ENCODE measurements at places on chromosomes 3 and 15. TPM values are rescaled to one million over a fixed set of nuclear protein-coding genes. Genes with fewer than 3 reads are reported as not detected.

- no peak for DNase-seq
Measured at GRCh38 chr3:42172047-42172654, 81.0 kb downstream of the TRAK1 start.

DNA sequence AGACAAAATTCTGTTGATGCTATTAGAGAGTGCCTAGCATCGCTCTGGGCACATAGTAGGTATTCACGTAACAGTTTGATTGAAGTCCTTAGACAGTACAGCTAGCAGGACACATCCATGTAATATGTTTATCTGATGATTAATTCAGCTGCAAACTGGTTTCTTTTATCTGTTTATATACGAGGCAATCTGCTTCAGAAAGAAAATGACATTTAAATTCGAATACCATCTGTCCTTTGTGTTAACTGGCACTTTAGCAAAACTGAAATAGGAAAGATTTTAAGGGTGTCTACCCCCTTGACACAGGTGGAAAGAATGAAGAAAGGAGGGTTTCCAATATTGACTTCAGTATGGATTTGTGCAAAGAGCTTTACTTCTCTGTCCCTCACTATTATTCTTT is 192.5 kb downstream of the MFSD1 start:
- DNase-seq = no peak

DNA sequence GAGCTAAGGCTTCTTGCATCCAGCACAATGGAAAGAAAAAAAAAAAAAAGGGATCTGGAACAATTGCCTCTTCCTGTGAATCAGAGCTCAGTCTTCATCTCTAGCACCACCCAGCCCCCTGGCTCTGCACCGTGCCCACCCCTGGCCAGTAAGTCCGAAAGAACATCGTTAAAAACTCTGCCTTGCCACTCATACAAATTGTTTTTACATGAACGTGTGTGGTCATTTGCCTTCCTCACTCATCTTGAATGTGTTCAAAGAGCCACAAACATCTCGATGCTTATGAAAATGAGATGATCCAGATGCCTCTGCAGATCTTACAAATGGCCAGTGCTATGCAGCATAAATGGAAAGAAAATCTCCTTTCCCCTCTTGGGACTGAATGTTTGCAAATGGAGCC is 400.0 kb upstream of the PPP2R3A start:
- DNase-seq = no peak

DNA sequence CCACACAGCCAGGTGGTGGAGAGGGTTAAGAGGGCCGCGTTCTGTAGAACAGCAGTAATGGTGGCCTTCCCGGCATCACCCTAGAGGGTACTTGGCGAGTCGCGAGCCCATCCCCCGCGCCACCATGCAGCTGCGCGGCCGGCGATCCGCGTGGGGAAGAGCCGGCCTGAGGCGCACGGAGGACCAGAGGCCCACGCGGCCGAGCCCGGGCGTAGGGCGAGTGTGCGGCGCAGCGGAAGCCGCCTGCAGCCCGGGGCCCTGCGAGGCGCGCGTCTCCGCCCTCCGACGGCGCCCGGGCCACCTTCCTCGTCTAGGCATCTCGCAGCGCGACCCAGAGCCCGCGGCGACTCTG is 423 bp downstream of the TKT start:
- DNase-seq = peak; percentile 68

DNA sequence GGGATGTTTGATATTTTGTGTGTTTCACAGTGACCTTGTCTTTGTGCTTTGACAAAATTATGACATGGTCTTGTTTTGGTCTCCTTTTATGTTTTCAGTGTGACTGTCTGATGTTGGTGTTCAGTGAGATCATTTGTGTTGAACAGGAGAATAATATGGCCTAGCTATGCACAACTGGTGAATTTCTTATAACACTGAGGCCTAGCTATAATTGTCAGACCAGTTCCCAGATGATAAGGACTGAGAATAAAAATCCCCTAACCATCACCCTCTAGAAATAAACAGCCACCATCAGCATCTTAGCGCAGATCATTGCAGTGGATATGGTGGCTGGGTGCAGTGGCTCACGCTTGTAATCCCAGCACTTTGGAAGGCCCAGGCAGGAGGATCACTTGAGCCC is 66.8 kb upstream of the LIMD1 start:
- DNase-seq = no peak

DNA sequence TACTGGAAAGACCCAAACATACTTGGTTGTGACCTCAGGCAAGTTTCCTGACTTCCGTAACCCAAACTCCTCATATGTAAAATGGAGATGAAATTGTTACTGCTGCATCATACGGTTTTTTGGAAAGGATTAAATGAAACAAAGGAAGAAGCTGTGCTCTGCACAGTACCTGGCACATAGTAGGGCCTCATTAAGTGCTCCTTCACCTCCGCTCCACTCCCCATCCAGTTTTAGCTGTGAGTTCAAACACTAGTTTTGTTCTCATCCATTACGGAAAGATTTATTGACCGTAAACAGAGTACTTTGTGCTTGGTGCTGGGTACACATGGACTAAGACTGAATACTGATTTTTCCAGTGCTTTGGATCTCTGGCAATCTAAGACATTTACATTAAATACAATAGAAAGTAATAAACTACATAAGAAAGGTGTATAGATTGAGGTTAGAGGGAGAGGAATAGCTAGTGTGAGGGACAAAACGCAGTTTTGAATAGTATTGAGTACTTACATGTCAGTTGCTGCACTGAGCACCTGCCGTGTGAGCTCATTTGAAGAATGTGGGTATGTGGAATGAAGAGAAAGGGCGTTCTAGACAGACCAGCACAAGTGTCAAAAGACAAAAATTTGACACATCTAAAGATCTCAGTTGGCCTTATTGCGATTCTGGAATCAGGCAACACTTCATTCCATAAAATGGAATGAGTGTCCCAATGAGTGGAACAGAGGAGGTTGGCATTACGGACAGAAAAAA is 594 bp upstream of the ICE2 start:
- no peak for DNase-seq

GRCh38 chr15:55784286-55784685 is 41.3 kb upstream of the PRTG start:
- DNase-seq = no peak

GRCh38 chr3:16113704-16114103 is 60.8 kb upstream of the GALNT15 start:
- no peak for DNase-seq

- no peak for DNase-seq
Measured at GRCh38 chr3:122665226-122665786, 15.3 kb upstream of the PARP14 start.

GRCh38 chr15:92909136-92909781 is 9.1 kb downstream of the CHD2 start:
- DNase-seq = no peak

DNA sequence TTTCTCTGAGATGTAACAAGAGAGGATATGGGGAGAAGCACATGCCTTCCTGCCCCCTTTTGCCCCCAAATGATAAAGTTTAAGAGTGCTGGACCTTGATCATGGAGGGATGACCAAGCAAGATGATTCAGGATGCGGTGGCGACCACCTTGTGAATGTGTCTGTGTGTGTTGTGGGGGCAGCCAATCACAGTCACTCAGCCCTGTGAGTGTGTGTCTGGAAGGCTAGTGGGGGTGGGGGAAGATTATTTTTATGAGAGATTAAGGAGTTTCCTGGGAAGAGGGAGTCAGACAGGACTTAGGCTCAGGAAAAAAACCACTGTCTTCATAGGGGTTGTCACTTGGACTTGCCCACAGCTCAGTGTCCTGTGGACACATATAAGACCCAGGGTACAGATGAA is 57.8 kb upstream of the KY start:
- DNase-seq = no peak

DNA sequence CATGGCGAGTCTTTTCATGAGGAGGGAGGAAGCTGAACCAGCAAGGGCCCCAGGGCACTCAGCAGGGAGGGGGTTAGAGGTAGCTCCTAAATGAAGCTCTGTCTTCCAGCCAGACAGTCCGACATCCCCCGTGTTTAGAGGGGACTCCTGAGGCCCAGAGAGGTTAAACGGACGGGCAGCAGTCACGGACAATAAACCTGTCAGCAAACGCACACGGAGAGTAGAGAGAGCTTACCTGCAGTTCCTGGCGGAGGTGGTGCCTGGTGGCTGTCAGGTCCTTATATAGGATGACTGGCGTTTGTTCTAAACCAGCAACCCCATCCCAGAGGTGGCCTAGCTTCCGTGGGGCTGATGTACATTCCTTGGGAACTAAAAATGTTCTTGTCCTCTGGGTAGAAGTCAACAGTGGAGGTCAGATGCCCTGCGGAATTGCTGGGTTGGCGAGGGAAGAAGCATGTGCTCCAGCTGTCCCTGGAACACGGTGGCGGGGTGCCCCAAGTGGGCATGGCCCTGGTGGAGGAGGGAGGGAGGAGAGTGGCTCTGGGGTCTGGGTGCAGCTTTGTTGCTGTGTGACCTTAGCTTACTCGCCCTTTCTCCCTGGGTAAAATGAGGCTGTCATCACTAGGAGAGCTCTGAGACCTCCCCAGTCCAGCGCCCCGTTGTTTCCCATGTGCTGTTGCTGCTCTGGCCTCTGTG is 2.1 kb downstream of the GHRL start:
- no peak for DNase-seq

GRCh38 chr3:123082370-123083065 is 15.7 kb downstream of the PDIA5 start:
- DNase-seq = no peak

DNA sequence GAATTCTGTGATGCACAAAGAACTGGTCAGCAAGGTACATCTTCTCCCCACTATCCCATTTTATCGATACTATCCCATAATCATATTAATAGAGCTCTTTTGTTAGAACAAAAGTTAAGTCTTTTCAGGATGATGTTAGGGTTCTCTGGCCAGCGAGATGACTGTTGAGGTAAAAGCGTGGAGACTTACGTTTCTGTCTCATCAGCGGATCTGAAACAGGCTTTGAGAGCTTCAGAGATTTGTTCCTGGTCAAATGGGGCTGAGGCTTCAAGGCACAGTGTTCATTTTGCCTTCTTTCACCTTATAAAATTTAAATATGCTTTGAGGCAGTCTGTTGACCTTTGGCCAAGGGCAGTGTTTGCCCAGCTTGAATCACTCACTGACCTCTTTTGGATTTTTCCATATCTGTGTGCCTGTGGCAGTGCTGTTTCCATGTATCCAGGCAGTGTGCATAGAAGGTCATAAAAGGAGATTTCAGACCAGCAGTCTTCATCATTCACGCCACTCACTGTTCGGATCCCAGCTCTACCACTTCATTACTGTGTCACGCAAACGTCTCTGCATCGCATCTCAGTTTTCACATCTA is 3.1 kb downstream of the ADAMTSL3 start:
- DNase-seq = no peak

GRCh38 chr15:62020576-62021160 is 39.6 kb downstream of the VPS13C start:
- DNase-seq = no peak

GRCh38 chr3:24192469-24193056 is 247.5 kb downstream of the NR1D2 start:
- DNase-seq = no peak

DNA sequence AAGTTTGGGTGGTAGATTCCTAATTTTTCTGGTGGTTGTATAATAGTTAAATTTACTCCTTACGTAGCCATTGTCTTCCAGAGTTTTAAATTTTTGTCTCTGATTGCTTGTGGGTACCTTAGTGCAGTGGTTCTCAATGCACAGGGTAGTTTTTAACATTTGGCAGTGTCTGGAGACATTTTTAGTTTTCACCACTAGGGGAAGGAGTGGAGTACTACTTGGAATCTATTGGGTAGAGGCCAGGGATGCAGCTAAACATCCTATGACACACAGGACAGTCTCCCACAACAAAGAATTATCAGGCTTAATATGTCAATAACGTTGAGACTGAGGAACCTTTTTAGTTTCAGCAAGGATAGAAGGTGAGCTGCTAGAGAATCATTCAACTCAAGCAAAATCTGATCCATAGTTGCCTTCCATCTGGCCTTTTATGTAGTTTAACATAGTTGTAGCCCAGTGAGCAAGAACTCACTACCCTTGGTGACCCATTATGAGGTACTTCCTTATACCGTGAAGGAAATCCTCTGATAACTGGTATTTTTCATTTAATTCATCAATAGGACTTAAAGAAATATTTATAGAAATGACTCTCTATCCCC is 8.6 kb upstream of the STX19 start:
- DNase-seq = no peak

- DNase-seq = no peak
Measured at GRCh38 chr15:61521953-61522352, 292.9 kb upstream of the RORA start.

DNA sequence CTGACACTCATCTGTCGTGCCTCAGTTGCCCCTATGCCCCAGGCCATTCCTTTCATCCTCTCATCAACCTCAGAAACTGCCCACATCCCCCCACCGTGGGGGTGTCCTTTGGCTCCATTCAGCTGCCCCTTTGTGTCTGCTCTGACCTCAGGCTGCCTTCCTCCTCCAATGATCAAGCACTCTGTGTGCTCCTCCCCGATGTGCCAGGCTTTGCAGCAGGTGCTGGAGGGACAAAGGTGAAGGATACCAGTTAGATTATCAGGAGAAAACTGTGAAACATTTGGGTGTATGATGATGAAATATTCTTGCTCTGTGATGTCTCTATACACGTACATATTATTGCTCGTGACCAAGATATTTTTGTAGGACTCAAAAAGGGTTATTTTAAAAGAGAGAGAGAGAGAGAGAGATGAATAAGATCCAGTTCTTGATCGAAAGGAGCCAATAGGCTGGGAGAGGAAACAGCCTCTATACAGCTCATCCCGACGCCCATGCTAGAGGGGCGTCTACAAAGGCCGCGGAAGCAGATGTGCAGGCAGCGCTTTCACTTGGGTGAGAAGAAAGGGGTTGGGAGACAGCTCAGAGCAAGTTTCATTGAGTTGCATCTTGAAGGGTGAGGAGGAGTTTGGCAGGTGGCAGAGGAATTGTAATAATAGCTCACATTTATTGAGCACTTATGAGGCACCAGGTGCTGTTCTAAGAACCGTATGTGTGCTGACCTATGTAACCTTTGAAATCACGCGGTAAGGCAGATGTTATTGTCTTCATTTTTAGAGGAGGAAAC is 28.3 kb upstream of the ADCY5 start:
- no peak for DNase-seq

GRCh38 chr15:76337059-76337695 is 604 bp downstream of the ISL2 start:
- no peak for DNase-seq

GRCh38 chr3:108305484-108306172 is 9.3 kb downstream of the HHLA2 start:
- DNase-seq = peak; percentile 33

- no peak for DNase-seq
Measured at GRCh38 chr3:123078101-123078500, 11.3 kb downstream of the PDIA5 start.

The OR5K2 gene
- total RNA-seq = not detected

The CCDC9B gene
- total RNA-seq = 155 TPM

The PLA2G4E gene
- not detected for total RNA-seq

The EOMES gene
- 0.08 TPM for total RNA-seq

The B3GALNT1 gene
- 53.8 TPM for total RNA-seq

The CORO2B gene
- total RNA-seq = 6.6 TPM

The C3orf52 gene
- 2.5 TPM for total RNA-seq

The ITIH3 gene
- total RNA-seq = 0.35 TPM

The GOLGA8J gene
- not detected for total RNA-seq

The SPCS1 gene
- total RNA-seq = 78.7 TPM

The EFL1 gene
- total RNA-seq = 14.9 TPM

The CEP19 gene
- total RNA-seq = 0.91 TPM

The SPG11 gene
- 43.8 TPM for total RNA-seq

The ACOX2 gene
- 33.3 TPM for total RNA-seq

The IL17RE gene
- 0.46 TPM for total RNA-seq

The RARB gene
- total RNA-seq = 19.4 TPM

Measured in Right ventricle myocardium superior (tissue), 1 donor.